ENCODE measurements at places on chromosomes 4 and X.

DNA sequence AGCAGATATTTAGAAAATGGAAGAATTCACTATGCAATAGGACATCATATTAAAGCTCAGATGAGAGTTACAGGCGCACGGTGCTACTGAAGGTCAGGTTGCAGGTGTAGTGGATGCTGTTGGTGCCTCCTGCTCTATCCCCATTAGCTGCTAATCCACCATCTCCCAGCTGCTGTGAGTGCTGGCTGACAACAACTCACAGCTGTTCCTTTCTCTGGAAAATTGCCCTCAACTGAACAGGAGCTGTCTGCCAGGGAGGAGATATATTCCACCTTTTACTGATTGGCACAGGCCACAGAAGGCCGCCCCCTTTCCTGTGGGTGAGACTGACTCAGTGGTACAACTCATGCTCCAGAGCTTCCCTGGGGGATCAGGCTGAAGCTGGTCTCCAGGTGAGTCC lies 48.7 kb downstream of the UCHL1 start:
- no peak for DNase-seq

DNA sequence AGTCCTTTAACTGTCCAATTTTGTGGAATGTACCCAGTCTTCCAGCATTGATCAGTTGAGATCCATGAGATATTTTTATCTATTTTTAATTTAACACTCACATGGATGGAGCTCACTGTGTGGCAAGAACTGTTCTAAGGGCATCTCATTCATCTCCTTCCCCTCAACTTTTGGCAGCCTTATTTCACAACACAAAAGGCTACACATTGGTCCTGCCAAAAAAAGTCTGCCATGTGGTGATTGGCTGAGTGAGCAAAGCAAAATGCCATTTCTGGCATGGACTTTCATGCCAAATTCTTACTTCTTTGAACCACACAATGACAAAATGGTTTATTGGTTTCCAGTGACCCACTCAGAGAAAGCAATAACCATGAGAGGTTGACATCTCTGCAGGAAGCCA lies 171.6 kb upstream of the MAP3K15 start:
- DNase-seq, result no peak

DNA sequence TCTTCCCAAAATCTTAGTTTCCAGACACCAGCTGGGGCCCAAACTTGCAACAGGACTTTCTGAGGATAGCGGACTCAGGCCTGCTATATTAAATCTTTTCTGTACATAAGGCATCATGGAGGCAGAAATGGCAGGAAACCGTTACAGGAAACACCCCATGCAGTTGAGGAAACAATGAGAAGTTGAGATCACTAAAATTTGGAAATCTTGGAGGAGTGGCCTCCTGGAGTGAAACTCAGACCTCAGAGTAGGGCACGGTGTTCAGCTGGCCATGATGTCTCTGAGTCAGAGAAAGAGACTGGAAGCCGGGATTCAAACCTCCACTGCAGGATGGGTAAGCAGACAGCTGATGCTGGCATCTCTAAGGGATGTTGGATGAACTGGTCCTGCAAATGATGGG lies 372.6 kb upstream of the CTSO start:
- DNase-seq, result no peak

GRCh38 chr4:24210332-24210902 lies 320.6 kb upstream of the PPARGC1A start:
- DNase-seq, result no peak

GRCh38 chr4:150680651-150681050 lies 98.7 kb downstream of the MAB21L2 start:
- no peak for DNase-seq

DNA sequence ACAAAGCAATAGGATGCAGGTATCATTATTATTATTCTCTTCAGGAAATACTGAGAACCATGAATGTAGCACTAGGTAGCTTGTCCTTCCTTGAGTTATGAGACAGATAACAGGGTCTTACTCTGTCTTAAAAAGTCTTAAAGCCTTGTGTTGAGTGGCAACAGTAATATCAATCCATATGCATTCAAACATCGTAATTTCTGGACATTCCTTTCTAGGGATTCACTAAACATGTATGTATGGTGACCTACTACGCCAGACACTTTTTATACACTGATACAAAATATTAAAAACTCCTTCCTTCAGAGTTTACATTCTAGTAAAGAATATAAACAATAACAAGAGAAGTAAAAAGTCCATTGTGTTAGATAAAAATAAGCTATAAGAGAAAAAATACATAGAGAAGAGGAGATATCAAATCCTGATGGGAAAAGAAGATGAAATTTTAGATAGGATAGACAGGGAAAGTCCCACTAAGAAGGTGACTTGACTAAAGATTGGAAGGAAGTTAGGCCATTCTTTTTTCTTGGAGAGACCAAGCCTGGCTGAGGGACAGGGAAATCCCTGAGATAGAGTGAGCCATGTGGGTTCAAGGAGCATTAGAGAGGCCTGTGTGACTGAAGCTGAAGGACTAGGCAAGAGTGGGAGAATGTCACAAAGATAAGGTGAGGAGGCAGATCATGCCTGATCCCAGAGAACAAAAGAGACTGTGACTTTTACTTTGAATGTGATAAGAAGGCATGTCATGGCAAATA lies 5.0 kb upstream of the DDX60L start:
- DNase-seq, result no peak

DNA sequence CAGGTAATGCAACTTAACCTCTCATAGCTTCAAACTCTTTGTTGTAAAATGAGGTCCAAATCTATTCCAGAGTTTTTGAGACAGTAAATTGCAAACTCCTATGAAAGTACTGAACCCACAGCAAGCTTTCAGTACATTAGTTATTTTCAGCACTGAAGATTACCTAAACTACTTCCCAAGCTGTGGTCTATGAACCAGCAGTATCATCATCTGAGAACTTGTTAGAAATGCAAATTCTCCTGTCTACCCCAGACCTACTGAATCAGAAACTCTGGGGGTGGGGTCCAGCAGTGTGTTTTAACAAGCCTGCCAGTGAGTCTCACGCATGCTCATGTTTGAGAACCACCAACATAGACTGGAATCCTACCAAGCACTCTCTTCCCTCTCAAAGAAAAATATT lies 5.7 kb upstream of the CASP6 start:
- no peak for DNase-seq

- no peak for DNase-seq
Measured at GRCh38 chrX:77118686-77119085, 328.5 kb upstream of the FGF16 start.

GRCh38 chr4:110085131-110085530 lies 113.3 kb downstream of the ELOVL6 start:
- DNase-seq, result no peak

GRCh38 chr4:174387143-174387542 lies 103.4 kb downstream of the CEP44 start:
- DNase-seq, result no peak

- no peak for DNase-seq
Measured at GRCh38 chr4:143232277-143232676, 47.6 kb downstream of the USP38 start.

DNA sequence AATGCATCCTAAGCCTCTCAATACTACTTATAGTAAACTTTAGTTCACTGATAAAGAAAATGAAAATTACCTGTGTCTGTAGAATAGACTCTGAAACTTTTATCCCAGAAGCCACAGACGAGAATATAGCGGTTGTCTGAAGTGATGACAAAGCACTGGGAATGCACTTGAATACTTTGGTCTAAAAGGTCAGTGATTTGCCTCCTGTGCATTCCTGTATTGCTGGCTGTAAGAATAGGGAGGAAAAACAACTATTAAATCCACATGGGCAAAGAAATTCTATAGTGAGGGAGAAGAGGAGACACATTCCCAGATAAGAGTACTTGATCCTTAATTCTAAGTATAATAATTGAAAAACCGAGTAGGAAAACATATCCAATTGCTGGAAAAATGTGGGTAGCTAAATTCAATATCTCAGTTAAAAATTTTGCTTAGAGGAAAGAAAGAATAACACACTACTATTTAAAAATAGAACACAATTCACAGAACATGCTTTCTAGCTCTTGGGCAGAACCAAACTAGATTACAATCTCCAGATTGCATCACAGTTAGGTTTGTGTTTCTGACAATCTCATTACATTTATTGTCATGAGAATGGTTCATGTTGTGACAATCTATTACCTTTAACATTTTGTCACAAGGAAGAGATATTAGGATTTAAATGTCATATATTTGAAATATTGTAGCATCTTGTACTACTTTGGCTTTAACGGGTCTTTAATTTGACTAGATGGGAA lies 232.1 kb downstream of the DCLK2 start:
- DNase-seq, result no peak

- DNase-seq, result no peak
Measured at GRCh38 chr4:67256388-67257043, 288.8 kb downstream of the CENPC start.

- DNase-seq, result no peak
Measured at GRCh38 chr4:131613824-131614216, 1535.3 kb upstream of the PCDH10 start.

DNA sequence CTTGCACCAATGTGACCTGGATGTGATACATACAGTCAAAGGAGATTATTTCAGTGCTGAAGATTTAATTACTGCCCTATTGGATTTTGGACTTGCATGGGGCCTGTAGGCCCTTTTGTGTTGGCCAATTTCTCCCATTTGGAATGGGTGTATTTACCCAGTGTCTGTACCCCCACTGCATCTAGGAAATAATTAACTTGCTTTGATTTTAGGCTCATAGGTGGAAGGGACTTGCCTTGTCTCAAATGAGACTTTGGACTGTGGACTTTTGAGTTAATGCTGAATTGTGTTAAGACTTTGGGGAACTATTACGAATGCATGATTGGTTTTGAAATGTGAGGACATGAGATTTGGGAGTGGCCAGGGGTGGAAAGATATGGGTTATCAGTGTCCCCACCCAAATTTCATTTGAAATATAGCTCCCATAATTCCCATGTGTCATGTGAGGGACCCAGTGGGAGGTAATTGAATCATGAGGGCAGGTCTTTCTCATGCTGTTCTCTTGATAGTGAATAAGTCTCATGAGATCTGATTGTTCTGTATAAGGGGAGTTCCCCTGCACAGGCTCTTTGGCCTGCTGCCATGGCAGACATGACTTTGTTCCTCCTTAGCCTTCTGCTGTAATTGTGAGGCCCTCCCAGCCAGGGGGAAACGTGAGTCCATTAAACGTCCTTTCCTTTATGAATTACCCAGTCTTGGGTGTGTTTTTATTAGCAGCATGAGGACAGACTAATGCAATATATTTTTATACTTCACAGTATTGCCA lies 362.2 kb upstream of the SPANXN4 start:
- DNase-seq, result no peak

GRCh38 chrX:133530960-133531359 lies 115.7 kb upstream of the GPC4 start:
- no peak for DNase-seq

DNA sequence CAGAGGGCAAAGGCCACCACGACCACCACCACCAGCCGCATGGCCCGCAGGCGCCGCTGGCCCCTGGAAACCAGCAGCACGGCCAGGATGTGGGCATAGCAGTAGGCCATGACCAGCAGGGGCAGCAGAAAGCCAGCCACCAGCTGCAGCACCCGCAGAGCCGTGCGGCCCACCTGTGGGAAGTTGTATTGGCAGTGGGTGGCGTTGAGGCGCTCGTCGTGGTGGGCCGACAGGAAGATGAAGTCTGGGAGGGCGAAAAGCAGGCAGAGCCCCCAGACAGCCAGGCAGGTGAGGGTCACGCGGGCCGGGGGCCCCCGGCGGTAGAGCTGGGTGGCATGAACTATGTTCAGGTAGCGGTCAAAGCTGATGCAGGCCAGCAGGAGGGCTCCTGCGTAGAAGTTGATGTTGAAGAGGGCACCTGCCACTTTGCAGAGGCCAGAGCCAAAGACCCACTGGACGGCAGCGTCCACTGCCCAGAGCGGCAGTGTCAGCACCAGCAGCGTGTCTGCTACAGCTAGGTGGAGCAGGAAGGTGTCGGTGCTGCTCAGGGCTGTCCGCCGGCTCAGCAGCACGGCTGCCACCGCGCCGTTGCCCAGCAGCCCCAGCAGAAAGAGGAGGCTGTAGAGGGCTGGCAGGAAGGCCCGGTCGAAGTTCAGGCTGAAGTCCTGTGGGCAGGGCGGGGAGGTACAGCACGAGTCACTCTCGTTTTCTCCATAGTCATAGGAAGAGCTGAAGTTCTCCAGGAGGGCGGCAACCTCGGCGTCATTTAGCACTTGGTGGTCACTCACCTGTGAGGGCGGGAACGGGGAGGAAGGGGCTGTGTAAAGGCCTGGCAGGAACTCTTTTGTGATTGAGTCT lies 1.4 kb downstream of the CXCR3 start:
- no peak for DNase-seq

GRCh38 chr4:121510341-121510874 lies 129.6 kb upstream of the QRFPR start:
- DNase-seq, result no peak

DNA sequence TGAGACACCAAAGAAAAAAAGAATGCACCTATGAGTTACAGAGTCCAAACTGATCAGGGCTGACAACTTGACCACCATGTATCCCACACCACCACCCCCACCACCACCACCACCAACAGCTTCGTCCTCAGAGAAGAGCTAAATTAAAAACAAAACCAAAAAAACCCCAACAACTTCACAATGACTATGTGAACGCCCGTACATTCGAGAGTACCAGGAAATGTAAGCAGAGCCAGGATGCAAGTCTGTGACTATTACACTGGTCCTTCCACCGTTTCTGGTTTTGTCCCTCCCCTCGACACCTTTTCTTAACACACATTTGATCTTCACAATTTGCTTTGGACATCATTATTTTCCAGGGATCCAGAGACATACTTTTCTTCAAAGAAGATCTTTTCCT lies 51.0 kb downstream of the WFS1 start:
- DNase-seq, result no peak

DNA sequence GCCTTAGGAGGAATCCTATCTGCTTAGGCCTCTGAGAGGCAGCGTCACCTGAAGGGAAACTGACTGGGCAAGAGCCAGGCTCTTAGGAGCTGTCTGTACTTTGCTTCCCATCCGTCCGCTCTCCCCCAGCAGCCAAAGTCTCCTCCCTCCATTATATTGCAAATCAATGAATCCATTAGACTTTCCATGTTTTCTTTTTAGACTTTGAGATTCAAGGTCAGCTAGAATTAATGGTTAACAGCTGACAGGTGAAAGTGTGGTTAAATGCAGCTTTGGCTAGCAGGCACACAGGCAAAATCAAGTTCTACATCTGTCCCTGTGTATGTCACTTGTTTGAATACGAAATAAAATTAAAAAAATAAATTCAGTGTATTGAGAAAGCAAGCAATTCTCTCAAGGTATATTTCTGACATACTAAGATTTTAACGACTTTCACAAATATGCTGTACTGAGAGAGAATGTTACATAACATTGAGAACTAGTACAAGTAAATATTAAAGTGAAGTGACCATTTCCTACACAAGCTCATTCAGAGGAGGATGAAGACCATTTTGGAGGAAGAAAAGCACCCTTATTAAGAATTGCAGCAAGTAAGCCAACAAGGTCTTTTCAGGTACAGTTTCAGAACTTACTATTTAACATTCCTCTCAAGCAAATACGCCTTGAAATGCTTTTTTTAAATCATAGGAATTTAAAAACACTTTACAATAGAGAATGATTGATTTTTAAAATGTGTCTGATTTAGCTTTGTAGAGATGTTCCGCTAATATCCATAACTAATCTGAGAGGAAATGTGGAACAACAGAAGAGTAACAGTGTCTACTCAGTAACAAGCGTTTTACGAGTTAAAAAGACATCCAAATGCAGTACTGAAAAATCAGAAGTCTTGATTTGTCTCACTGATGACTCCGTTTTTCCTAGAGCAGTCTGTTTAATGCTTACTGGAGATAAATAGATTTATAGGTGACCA lies at the start of gene F11:
TSS of gene F11 (plus strand) at position 507 of the 970 bp plus-strand sequence. CDS start 948 bp downstream, outside the sequence.
- DNase-seq, result no peak

GRCh38 chr4:15674926-15675325 lies 6.7 kb upstream of the FAM200B start:
- no peak for DNase-seq

- no peak for DNase-seq
Measured at GRCh38 chr4:146112389-146112788, 63.1 kb upstream of the LSM6 start.

- DNase-seq, result no peak
Measured at GRCh38 chr4:98166025-98166730, 22.9 kb upstream of the STPG2 start.
